Caco-2 (cell line): ENCODE measurements at places on chromosomes 6 and 20. TPM values are rescaled to one million over a fixed set of nuclear protein-coding genes. Genes with fewer than 3 reads are reported as not detected.

SRSF3 gene
- total RNA-seq, result 422 and 425 TPM in 2 replicates

RFX6 gene
- total RNA-seq, result 1.3 and 1.5 TPM in 2 replicates

KCNK15 gene
- total RNA-seq, result 2.9 and 3.4 TPM in 2 replicates

SLC22A2 gene
- 0.19 TPM in 1 of 2 replicates, not detected in the other for total RNA-seq

COL12A1 gene
- 61.8 and 68.0 TPM in 2 replicates for total RNA-seq

GRCh38 chr6:2055911-2056310 lies 189.5 kb downstream of the GMDS start:
- no peak overlapping the region for H3K4me3 ChIP-seq
- no peak overlapping the region for H3K27ac ChIP-seq
- H3K4me1 ChIP-seq, result no peaks in the 10 kb centered on the region
- no peaks in the 10 kb centered on the region for H3K27me3 ChIP-seq

DNA sequence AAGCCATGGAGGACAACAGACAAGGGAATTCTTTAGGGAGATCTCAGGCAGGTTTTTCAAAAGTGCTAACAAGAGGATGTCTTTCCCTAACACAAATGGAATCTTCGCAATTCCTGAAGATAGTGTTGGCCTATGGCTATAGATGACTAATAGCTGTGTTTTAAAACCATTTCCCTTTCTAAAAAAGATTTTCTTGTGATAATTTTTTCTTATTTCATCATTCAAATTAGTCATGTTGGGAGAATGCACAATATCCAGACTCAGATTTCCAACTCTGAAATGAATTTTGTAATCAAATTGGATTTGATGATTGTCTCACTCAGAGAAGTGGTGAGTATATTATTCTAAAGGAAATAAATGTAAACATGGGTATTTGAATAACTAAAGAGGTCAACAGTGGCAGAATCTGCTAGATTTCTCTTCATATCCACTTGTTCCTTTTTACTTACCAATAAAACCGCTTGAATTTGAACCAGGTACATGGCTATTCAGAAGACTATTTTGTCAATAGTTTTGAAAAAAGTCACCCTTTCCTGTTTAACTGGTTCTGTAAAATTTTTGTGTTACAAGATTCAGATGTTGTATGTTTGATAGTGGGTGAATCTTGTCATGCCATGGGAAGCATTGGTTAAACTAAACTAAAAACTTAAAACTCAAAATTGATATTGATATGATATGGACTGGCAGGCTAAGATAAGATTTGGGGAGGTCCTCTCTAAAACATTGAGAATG lies 1223.7 kb upstream of the EYS start:
- no peak for DNase-seq
- H3K4me3 ChIP-seq, result no peak overlapping the region

DNA sequence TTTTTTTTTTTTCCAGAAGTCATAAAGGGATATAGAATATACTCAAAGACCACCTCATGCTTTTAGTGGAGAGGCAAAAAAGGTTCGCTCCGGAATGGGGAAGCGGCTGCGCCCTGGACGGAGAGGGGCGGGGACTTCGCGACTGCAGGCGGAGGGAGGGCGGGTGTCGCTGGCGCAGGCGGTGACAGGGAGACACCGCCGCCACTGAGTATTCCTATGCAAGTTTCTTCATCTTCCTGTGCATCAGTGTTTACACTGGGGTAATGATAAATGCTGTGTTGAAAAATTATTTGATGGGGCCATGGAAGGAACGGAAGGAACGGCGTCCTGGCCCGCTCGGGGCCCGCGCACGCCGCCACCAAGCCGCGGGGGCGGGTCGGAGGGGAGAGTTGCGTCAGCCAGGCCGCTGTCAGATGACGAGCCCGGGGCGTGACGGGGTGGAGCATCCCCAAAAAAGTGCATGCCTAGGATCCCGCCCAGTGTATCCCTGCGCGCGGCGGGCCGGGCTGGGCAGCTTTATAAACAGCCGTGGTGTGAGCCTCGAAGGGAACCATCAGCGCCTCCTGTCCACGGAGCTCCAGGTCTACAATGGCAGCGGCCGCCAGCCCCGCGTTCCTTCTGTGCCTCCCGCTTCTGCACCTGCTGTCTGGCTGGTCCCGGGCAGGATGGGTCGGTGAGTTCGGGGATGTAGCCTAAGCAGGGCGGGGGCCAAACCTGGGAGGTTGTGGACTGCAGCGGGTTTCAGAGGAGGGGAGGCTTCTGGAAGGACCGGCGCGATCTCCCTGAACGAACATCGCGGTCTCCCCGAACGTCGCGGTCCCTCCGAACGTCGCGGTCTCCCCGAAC lies at the start of gene ULBP1:
ULBP1 (plus strand) TSS at position 482 of the 846 bp plus-strand sequence; CDS start at position 589, 107 bp downstream.
- peak within 1 kb of the TSS; percentile 80 for H3K27ac ChIP-seq
- H3K27me3 ChIP-seq, result no peaks in the 10 kb centered on the region

- no peak overlapping the region for H3K27ac ChIP-seq
- DNase-seq, result no peak
- H3K4me3 ChIP-seq, result no peak overlapping the region
- no peaks in the 10 kb centered on the region for H3K36me3 ChIP-seq
These were observed 213.9 kb downstream of the PREX1 start for GRCh38 chr20:48613926-48614325.

- no peak overlapping the region for H3K27ac ChIP-seq
- H3K4me1 ChIP-seq, result peaks cover 22% of the 10 kb centered on the region
- no peak for DNase-seq
- H3K27me3 ChIP-seq, result no peaks in the 10 kb centered on the region
- no peaks in the 10 kb centered on the region for H3K36me3 ChIP-seq
These were observed 24.7 kb upstream of the CNKSR3 start for GRCh38 chr6:154535147-154535546.

DNA sequence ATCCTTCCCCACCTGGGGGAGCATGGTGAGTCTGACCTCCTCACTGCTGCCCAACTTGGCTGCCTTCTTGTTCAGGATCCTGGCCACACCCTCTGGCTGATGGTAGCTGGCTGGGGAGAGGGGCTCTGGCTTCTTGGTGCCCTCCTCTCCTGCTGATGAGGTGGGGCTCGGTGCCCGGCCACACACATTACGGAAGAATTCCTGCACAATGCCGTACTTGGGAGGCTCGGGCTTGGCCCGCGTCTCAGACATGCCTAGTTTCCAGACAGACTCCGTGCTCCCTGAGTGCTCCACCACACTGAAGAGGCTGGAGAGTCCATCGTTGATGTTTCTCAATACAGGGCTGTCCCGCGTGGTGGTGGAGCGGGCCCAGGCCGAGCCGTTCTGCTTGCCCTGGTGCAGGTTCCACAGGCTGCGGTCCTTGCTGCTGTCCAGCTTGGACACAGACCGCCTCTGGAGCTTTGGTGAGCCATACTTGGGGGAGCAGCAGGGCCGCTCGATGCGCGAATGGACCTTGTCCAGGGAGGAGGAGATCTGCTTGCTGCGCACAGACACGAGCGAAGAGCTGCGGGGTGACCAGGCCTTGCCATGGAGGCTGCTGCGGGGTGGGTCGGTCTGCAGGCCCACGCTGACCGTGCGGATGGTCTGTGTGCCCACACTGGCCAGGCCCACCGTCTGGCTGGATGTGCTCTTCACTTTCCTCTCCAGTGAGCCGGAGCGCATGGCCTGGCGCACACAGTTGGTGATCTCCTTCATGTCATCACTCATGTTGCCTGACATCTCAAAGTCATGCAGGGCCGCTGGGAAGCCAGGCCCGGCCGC lies 19.9 kb upstream of the DSN1 start:
- H3K27me3 ChIP-seq, result no peaks in the 10 kb centered on the region
- H3K36me3 ChIP-seq, result peaks cover 10% of the 10 kb centered on the region; the same call in 1 of the 2 replicates
- no peak for DNase-seq
- no peak overlapping the region for H3K4me3 ChIP-seq
- no peak overlapping the region for H3K27ac ChIP-seq

DNA sequence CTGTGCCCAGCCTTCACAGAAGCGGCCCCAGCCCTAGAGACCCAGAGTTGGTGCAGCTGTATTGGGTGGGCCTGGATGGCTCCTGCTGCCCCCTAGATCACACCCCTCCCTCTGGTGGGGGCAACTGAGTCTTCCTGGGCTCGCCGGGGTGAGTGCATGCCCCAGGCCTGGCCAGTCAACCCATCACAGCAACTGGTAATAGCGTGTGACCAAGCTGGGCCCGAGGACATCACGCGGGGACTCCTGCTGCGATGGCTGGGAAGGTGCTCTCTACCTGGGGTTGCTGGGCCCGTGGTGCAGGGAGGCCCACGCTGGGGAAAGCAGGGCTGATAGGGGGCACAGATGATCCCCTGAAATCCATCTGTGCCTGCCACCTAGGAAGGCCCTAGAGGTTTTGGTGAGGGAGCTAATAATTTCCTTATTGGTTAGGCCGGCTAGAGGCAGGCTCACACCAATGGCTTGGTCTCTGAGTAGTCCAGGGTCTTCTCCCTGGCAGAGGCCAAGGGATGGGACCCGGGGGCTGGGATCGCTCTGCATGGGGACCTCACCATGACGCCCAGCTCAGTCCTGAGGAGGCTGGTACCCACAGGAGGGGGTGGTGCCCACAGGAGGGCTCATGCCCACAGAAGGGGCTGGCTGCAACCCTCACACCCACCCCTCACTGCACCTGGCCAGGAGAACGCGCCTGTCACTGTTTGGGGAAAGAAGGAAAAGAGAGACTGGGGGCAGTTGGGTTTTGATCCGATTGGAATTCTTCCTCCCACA lies 103.9 kb downstream of the ASXL1 start:
- DNase-seq, result no peak
- no peak overlapping the region for H3K4me3 ChIP-seq
- no peaks in the 10 kb centered on the region for H3K27me3 ChIP-seq
- H3K36me3 ChIP-seq, result peaks cover 7% of the 10 kb centered on the region
- peak overlapping the region; percentile 26 for H3K27ac ChIP-seq

DNA sequence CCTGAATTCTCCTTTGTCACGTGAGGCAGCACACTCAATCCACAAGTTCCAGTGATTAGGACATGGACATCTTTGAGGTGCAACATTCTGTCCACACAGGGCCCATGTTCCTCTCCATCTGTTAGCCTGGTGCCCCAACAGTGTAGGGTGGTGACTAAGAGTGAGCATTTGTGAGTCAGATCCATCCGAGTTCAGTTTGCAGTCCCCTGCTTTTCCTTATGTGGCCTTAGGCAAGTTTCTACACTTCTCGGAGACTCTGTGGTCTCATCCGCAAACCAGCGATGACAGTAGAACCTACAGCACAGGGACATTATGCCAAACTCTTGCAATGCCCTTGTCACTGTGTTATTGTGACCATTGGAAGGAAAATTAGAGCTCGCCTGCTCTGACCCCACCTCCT lies 178.7 kb upstream of the CDH4 start:
- no peaks in the 10 kb centered on the region for H3K36me3 ChIP-seq
- no peak overlapping the region for H3K4me3 ChIP-seq

- DNase-seq, result no peak
- H3K36me3 ChIP-seq, result no peaks in the 10 kb centered on the region
- 0 out of 2 replicates have a peak, but pooled peaks cover 11% of the 10 kb centered on the region for H3K4me1 ChIP-seq
These were observed 76.5 kb downstream of the LYRM4 start for GRCh38 chr6:5184218-5184617.

DNA sequence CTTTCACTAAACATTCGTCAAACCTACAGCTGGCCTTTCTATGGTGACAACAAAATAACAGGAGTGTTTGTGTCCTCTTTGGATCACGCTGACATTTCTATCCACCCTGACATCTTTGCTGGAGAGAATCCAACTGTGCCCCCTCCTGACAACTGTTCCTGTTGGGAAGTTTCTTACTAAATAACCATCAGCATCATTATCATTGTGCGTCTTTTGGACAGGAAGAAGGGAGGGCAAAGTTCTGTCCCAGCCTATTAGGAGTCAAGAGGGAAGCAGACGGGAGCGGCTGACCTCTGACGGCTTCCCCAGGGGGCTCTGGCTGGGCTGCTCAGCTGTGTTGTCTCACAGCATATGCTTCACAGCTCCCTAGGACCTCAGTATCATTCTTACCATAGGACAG lies 195.9 kb upstream of the SULF2 start:
- H3K27me3 ChIP-seq, result no peaks in the 10 kb centered on the region
- peaks cover 14% of the 10 kb centered on the region for H3K4me1 ChIP-seq
- no peak for DNase-seq
- H3K27ac ChIP-seq, result no peak overlapping the region

- H3K4me3 ChIP-seq, result no peak overlapping the region
- no peaks in the 10 kb centered on the region for H3K36me3 ChIP-seq
- H3K27ac ChIP-seq, result peak overlapping the region; percentile 65
- peaks cover 68% of the 10 kb centered on the region for H3K4me1 ChIP-seq
- DNase-seq, result peak; percentile 53
- H3K27me3 ChIP-seq, result no peaks in the 10 kb centered on the region
These were observed 222.2 kb upstream of the STXBP5 start for GRCh38 chr6:146981981-146982380.

- H3K27me3 ChIP-seq, result no peaks in the 10 kb centered on the region
- H3K36me3 ChIP-seq, result no peaks in the 10 kb centered on the region
- DNase-seq, result no peak
- H3K4me3 ChIP-seq, result no peak overlapping the region
- H3K27ac ChIP-seq, result no peak overlapping the region
These were observed 32.8 kb upstream of the PMEPA1 start for GRCh38 chr20:57742507-57743181.

GRCh38 chr20:3162080-3162611 lies 2.5 kb upstream of the FASTKD5 start:
- H3K36me3 ChIP-seq, result no peaks in the 10 kb centered on the region; the same call in 1 of the 2 replicates
- H3K27me3 ChIP-seq, result no peaks in the 10 kb centered on the region
- H3K4me3 ChIP-seq, result no peak overlapping the region
- no peak for DNase-seq
